Activated naive CD8-positive, alpha-beta T cell treated with anti-CD3 and anti-CD28 coated beads, Interleukin-2, amount 50 U/mL, for 24 hours (primary cell): ENCODE measurements at places on chromosomes 13 and 19.

- no peaks in the 10 kb centered on the region for H3K36me3 ChIP-seq
- no peak overlapping the region for H3K4me3 ChIP-seq
- H3K27me3 ChIP-seq = no peaks in the 10 kb centered on the region
- no peaks in the 10 kb centered on the region for H3K4me1 ChIP-seq
These were observed 32.8 kb downstream of the TMEM161A start for GRCh38 chr19:19105365-19106055.

GRCh38 chr13:23618341-23618740, 48.1 kb downstream of the TNFRSF19 start:
- H3K27ac ChIP-seq = no peak overlapping the region
- H3K27me3 ChIP-seq = peaks cover 8% of the 10 kb centered on the region
- H3K4me3 ChIP-seq = no peak overlapping the region
- H3K36me3 ChIP-seq = no peaks in the 10 kb centered on the region
- DNase-seq = no peak
- H3K4me1 ChIP-seq = no peaks in the 10 kb centered on the region

- no peak overlapping the region for H3K27ac ChIP-seq
- no peaks in the 10 kb centered on the region for H3K36me3 ChIP-seq
- H3K4me3 ChIP-seq = no peak overlapping the region
- peaks cover 8% of the 10 kb centered on the region for H3K27me3 ChIP-seq
- no peak for DNase-seq
These were observed 18.1 kb upstream of the OLFM4 start for GRCh38 chr13:53010374-53011105.

DNA sequence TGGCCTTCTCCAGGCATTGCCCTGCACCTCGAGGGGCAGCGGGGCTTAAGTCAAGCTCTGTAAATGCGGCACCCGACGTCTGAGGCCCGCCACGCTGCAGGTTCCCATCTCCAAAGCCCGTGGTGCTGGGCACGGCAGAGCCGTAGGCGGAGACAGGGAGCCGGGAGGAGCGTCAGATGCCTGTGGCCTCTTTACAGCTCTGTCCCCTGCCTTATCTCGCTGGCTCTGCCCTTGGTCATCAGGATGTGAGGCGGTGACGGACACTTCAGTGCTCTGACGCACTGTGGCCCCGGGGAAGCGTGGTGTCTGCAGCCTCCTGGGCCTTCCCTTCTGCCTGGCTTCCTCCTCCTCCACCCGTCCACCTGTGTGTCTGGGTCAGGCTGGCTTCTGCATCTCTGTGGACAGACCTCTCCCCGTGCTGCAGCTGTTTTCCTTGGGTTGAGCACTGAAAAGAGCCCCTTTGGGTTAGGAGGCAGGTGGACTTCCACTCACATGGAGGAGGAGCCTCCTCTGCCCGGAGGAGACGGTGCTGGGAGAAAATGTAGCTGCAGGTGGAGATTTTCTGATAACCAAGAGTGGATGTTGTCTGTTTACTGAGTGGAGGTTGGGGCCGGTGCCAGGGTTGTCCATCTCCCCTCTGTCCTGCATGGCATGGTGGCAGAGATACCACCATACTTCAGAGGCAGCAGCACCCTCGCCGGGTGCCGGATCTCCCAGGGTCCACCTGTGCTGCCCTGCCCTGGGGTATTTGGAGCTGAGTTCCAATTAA, 14.6 kb downstream of the MCF2L start:
- DNase-seq = no peak
- H3K4me1 ChIP-seq = no peaks in the 10 kb centered on the region
- H3K27ac ChIP-seq = no peak overlapping the region
- H3K4me3 ChIP-seq = no peak overlapping the region
- H3K36me3 ChIP-seq = no peaks in the 10 kb centered on the region

DNA sequence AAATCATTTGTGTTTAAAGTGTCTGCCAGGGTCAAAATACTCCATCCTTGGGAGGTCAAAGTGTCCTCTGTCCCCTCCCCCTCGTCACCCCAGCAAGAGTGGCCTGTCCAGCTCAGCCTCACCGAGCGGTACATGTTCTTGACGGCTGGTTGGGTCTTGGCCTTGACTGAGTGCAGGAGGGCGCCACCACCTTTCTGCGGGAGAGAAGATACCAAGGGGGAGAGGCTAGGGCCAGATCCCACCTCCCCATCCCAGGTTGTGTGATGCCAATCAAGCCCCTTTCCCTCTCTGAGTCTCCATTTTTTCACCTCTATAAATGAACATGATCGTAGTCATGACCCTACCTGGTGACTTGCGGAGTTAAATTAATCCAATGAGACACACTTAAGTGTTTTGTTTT, 6.1 kb downstream of the CRB3 start:
- no peak for DNase-seq
- peaks cover 21% of the 10 kb centered on the region for H3K36me3 ChIP-seq
- no peaks in the 10 kb centered on the region for H3K4me1 ChIP-seq
- no peak overlapping the region for H3K27ac ChIP-seq
- no peak overlapping the region for H3K4me3 ChIP-seq

DNA sequence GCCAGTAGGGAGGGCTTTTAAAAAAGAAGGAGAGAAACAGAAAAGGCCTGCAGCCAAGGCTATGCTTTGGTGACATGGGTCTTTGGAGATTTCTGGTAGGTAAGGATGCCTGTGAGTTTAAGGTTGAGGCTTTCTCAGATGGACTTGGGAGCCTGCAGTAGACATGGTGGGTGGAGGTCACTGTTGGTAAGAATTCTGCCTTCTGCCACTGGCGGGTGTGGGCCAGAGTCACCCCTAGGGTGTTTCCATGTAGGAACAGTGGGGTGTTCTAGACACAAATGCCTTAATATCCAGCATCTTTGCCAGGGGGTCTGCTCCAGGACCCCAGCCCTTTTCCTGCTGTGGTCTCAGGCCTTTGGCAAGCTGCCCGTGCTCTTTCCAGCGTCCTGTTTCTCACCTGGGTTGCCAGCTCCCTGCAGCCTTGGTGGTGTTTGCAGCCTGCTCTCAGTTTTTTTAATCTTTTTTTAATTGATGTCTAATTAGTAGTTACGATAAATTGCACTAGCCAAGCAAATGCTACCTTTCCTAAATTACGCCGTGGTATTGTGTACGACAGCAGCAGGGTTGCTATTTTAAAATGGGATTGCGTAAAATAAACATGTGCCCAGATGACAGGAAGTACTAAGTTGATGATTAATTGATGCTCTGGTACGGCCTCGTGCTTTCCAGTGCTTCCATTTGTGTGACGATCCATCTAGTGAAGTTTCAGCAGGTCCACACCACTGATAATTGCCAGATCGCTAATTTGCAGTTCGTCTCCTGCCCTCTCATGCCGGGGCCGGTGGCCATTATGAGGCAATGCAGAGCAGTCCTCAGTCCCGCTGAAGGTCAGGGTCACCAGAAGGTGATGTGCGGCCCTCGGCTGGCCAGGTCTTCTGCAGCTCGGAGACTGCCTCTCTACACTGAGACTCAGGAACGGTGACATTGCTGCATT, 35.3 kb upstream of the NPAS1 start:
- H3K4me3 ChIP-seq = no peak overlapping the region
- H3K27me3 ChIP-seq = no peaks in the 10 kb centered on the region
- H3K4me1 ChIP-seq = peaks cover 19% of the 10 kb centered on the region
- no peaks in the 10 kb centered on the region for H3K36me3 ChIP-seq

DNA sequence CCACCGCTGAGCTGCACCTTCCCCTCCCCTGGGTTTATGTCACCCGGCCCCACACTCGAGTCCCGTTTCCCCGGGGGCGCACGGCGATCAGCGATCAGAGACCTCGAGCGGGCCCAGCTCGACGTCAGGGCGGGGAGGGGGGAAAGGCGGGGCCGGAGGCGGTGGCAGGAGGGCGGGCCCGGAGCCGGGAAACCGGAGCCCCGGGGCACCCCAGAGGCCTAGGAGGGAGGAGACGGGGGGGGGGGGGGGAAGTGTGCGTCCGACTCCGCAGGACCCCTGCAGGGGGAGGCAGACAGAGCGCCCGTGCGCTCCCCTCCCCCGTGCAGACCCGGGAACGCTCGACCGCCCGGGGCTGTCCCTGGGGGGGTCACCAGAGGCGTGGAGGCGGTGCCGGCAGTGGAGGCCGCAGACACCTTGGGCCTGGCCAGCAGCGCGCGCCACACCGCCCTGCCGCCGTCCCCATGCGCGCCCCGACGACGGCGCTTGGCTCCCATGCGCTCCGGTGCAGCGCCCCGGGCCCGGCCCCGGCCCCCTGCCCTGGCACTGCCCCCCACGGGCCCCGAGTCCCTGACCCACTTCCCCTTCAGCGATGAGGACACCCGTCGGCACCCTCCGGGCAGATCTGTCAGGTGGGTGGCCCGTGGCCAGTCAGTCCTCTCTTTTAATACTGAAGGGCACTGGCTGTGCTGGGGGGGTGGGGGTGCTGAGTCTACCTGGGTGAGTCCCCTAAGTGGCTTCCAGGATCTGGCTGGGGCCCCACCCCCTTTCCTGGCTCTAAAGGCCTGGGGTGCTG, 11.8 kb downstream of the PDE4A start:
- peak overlapping the region; percentile 89 for H3K27ac ChIP-seq
- H3K36me3 ChIP-seq = no peaks in the 10 kb centered on the region

- no peak overlapping the region for H3K4me3 ChIP-seq
- no peaks in the 10 kb centered on the region for H3K4me1 ChIP-seq
- no peak for DNase-seq
- peaks cover 3% of the 10 kb centered on the region for H3K27me3 ChIP-seq
These were observed 186.7 kb downstream of the STK24 start for GRCh38 chr13:98390086-98390715.

DNA sequence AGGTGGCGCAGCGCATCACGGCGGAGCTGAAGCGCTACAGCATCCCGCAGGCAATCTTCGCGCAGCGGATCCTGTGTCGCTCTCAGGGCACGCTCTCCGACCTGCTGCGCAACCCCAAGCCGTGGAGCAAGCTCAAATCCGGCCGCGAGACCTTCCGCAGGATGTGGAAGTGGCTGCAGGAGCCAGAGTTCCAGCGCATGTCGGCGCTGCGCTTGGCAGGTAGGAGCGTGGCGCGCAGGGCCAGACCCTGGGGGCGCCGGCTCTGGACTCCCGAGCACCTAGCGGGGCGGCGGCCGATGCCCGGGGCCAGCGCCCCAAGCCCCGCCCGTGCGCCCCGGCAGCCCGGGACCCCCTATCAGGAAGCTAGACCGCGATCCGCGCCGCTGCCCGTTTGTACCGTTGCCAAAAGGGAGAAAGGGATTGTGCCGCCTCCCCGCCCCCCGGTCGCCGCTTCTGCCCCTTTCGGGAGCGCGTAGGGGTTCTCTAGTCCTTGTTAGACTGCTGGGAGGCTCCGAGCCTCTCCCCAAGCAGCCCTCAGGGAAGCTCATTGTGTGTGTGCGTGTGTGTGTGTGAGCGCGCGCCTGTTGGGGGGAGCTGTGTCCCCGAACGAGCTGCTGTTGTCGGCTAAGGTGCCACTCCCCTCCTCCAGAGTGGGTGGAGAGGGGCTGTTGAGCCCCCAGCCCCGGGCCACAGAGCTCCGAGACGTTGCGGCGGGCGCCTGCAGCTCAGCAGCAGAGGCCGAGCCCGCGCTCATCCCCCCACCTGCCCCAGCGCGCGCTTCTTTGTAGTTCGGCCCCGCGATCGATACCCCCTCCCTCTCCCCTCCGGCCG, 1.5 kb downstream of the ONECUT3 start:
- H3K36me3 ChIP-seq = peaks cover 2% of the 10 kb centered on the region
- peaks cover 12% of the 10 kb centered on the region for H3K4me1 ChIP-seq
- DNase-seq = no peak
- peaks cover 66% of the 10 kb centered on the region for H3K27me3 ChIP-seq

GRCh38 chr19:44050740-44051649, 841 bp upstream of the ZNF223 start:
- H3K27ac ChIP-seq = peak overlapping the region; percentile 72
- peak overlapping the region; percentile 85 for H3K4me3 ChIP-seq
- peaks cover 22% of the 10 kb centered on the region for H3K4me1 ChIP-seq
- peak; percentile 7 for DNase-seq
- H3K27me3 ChIP-seq = peaks cover 5% of the 10 kb centered on the region

DNA sequence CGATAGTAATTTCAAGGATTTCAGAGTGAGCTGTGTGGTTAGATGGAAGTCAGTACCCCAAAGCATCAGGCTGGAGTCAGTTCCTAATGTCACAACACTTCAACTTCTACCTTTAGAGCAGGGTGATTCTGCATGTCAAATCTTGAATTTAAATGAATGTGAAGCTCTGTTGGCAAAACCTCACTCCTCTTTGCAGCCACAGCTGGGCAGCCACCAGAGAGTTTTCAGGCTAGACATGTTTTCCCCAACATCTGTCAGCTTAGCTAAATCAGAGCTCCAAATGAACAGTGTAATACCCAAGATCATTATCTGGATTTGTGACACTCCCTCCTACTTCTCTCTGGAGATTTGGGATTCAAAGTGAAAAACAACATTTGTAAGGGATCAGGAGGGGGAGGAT, 33.7 kb upstream of the OLFM4 start:
- H3K4me3 ChIP-seq = no peak overlapping the region
- H3K36me3 ChIP-seq = no peaks in the 10 kb centered on the region
- H3K4me1 ChIP-seq = peaks cover 3% of the 10 kb centered on the region
- DNase-seq = no peak
- no peak overlapping the region for H3K27ac ChIP-seq
- H3K27me3 ChIP-seq = peaks cover 3% of the 10 kb centered on the region

DNA sequence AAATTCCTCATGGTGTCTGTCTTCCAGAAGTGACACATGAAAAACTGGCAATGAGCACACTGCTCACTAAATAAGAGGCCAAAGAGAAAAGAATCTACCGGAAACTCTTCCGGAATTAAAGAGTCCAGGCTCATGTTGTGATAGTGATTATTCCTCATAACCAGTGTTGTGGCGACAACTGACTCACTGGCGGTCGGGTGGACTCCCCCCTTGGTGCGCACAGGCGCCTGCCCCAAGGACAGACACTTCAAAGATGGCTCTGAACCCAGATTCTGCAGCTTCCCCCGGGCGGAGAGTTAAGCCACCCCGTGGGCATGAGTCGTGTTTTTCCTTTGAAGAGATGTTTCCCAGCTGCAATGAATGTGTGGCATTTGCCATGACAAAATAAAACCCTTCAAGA, 10.3 kb downstream of the IL17D start:
- no peaks in the 10 kb centered on the region for H3K36me3 ChIP-seq
- H3K27ac ChIP-seq = no peak overlapping the region
- peaks cover 4% of the 10 kb centered on the region for H3K27me3 ChIP-seq
- DNase-seq = no peak
- H3K4me1 ChIP-seq = peaks cover 18% of the 10 kb centered on the region

GRCh38 chr19:27744926-27745768, 1467.8 kb downstream of the UQCRFS1 start:
- H3K36me3 ChIP-seq = peaks cover 37% of the 10 kb centered on the region
- no peak overlapping the region for H3K4me3 ChIP-seq
- H3K27me3 ChIP-seq = no peaks in the 10 kb centered on the region
- no peak for DNase-seq
- no peaks in the 10 kb centered on the region for H3K4me1 ChIP-seq

- H3K27ac ChIP-seq = no peak overlapping the region
- no peak for DNase-seq
- H3K4me1 ChIP-seq = peaks cover 29% of the 10 kb centered on the region
- no peaks in the 10 kb centered on the region for H3K27me3 ChIP-seq
- H3K4me3 ChIP-seq = no peak overlapping the region
These were observed 17.8 kb downstream of the IRS2 start for GRCh38 chr13:109768616-109769015.

GRCh38 chr13:74301258-74301935, 167.2 kb upstream of the KLF12 start:
- H3K4me1 ChIP-seq = peaks cover 10% of the 10 kb centered on the region
- DNase-seq = no peak
- H3K4me3 ChIP-seq = no peak overlapping the region
- no peaks in the 10 kb centered on the region for H3K27me3 ChIP-seq
- H3K27ac ChIP-seq = no peak overlapping the region
